ENCODE measurements at places on chromosomes 7 and 10. TPM values are rescaled to one million over a fixed set of nuclear protein-coding genes. Genes with fewer than 3 reads are reported as not detected.

LIPN gene
- not detected for polyA plus RNA-seq

DNA sequence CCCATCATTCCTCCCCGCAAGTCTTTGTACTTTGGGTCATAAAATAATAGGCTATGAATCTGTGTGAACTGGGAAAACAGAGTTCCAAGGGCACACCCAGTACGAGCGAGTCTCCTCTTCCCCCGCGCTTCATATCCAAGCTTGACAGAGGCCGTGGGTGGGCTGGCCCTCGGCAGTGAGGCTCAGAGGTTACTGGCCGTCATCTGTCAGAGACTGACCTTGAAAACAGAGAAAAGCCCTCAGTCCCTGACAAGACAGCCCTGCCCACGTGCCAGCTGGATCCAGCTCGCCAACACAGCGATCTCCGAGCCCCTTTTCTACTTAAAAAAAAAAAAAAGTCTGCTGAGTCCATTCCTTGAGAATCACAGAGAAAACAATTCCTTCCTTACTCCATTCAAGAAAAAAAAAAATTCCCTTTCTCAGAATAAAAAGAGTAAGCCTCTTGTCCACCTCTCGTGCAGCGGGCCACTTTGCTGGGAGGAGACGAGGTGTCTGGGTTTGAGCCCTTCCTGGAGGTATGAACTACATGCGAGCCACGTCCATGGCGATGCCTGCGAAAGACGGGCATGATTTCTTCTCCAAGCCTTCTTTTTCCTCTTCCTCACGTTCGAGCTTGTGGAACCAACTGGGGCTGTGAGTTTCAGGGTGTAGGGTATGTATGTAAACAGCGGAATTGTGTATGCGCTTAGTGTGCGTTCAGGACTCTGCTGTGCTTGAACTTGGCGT lies 744 bp upstream of the BICC1 start:
- H3K4me3 ChIP-seq: peak overlapping the region; percentile 36
- peak; percentile 19 for DNase-seq
- H3K36me3 ChIP-seq: no peaks in the 10 kb centered on the region
- H3K27me3 ChIP-seq: no peaks in the 10 kb centered on the region
- H3K27ac ChIP-seq: peak overlapping the region; percentile 75

OR2A12 gene
- 0.11 TPM for polyA plus RNA-seq

MINPP1 gene
- 46.0 TPM for polyA plus RNA-seq

FBXL13 gene
- polyA plus RNA-seq: 0.10 TPM

GIMAP8 gene
- polyA plus RNA-seq: not detected

WEE2 gene
- 0.89 TPM for polyA plus RNA-seq

GRCh38 chr10:58373442-58373827 lies 11.8 kb upstream of the TFAM start:
- DNase-seq: no peak
- no peaks in the 10 kb centered on the region for H3K27me3 ChIP-seq
- H3K4me3 ChIP-seq: no peak overlapping the region
- H3K36me3 ChIP-seq: no peaks in the 10 kb centered on the region

DNA sequence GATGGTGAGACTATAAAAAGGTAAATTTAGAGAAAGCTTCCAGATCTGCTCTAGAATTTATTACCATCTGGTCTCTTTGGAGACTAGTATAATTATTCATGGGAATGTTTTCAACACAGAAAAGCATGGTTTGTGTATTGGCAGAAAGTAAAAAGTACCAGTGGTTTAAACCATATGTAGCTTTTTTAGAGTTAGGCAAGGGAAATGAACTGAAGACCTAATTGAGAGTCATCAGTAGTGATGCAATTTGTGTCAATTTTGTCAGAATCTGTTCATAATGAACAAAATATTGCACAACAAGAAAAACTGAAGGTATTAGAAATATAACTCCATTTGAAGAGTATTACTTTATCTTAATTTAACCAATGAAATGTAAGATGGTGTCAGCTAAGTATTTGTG lies 181.4 kb downstream of the ADK start:
- H3K36me3 ChIP-seq: no peaks in the 10 kb centered on the region
- H3K4me3 ChIP-seq: no peak overlapping the region
- H3K4me1 ChIP-seq: no peaks in the 10 kb centered on the region
- no peak for DNase-seq

- no peak overlapping the region for H3K27ac ChIP-seq
- no peaks in the 10 kb centered on the region for H3K27me3 ChIP-seq
- no peaks in the 10 kb centered on the region for H3K36me3 ChIP-seq
- H3K4me3 ChIP-seq: no peak overlapping the region
These were observed 675.0 kb upstream of the MBL2 start for GRCh38 chr10:53447576-53447975.
